SJCRH30 (cell line): ENCODE measurements at places on chromosomes 12 and 14. TPM values are rescaled to one million over a fixed set of nuclear protein-coding genes. Genes with fewer than 3 reads are reported as not detected.

DNA sequence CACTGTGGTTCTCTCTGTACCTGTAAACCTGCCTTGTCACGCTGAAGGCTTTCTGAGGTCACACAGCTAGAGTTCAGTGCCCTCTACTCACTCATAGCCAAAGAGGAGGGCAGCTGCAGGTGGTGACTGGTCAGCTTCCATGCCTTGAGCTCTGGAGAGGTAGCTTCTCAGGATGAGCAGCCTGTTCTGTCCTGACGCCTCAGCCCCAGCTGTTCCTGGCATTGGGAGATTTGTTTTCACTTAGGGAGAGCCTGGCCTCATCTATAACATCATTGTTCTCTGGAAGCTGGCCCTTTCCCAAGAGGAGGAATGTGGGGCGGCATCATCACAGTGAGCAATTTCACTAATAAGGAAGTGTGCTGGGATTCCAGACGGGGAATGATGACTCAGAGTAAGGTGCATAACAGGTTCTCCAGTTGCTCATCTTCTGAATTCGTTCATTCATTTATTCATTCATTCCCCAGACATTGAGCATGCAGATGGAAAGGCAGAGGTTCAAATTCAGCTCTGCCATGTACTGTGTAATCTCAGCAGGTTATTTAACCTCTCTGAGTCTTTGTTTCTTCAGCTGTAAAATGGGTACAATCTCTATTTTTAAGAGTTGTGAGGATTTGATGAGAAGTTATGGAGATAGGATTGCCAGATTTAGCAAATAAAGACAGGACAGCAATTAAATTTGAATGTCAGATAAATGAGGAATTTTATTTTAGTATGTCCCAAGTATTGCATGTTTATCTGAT, 255.8 kb upstream of the CRY1 start:
- no peaks in the 10 kb centered on the region for H3K27me3 ChIP-seq
- H3K27ac ChIP-seq, result peak overlapping the region; percentile 49
- H3K36me3 ChIP-seq, result no peaks in the 10 kb centered on the region
- peaks cover 11% of the 10 kb centered on the region for H3K4me1 ChIP-seq
- no peak overlapping the region for H3K4me3 ChIP-seq

Gene LHX5
- total RNA-seq, result not detected in 2 replicates

GRCh38 chr12:124508381-124509079, 58.9 kb downstream of the NCOR2 start:
- peak overlapping the region; percentile 60 for H3K27ac ChIP-seq
- no peaks in the 10 kb centered on the region for H3K27me3 ChIP-seq
- DNase-seq, result peak; percentile 74
- H3K36me3 ChIP-seq, result no peaks in the 10 kb centered on the region
- no peak overlapping the region for H3K4me3 ChIP-seq
- H3K4me1 ChIP-seq, result peaks cover 63% of the 10 kb centered on the region

Gene FAR2
- total RNA-seq, result 12.6 and 19.1 TPM in 2 replicates

GRCh38 chr12:124222368-124223245, 72.3 kb upstream of the RFLNA start:
- no peaks in the 10 kb centered on the region for H3K36me3 ChIP-seq
- peaks cover 29% of the 10 kb centered on the region for H3K4me1 ChIP-seq
- DNase-seq, result peak; percentile 67
- H3K27me3 ChIP-seq, result no peaks in the 10 kb centered on the region
- H3K27ac ChIP-seq, result peak overlapping the region; percentile 62

Gene PMCH
- total RNA-seq, result not detected in 2 replicates

- H3K4me1 ChIP-seq, result no peaks in the 10 kb centered on the region
- H3K4me3 ChIP-seq, result no peak overlapping the region
- no peaks in the 10 kb centered on the region for H3K27me3 ChIP-seq
- H3K36me3 ChIP-seq, result no peaks in the 10 kb centered on the region
- no peak overlapping the region for H3K27ac ChIP-seq
Measured at GRCh38 chr14:59831121-59831730, 39.4 kb downstream of the RTN1 start.

GRCh38 chr12:132018193-132018916, 68.6 kb downstream of the EP400 start:
- no peaks in the 10 kb centered on the region for H3K27me3 ChIP-seq
- peaks cover 51% of the 10 kb centered on the region for H3K36me3 ChIP-seq
- no peaks in the 10 kb centered on the region for H3K4me1 ChIP-seq
- DNase-seq, result no peak

GRCh38 chr12:108578813-108579212, 16.4 kb downstream of the ISCU start:
- H3K4me3 ChIP-seq, result no peak overlapping the region
- H3K4me1 ChIP-seq, result peaks cover 31% of the 10 kb centered on the region
- no peak overlapping the region for H3K27ac ChIP-seq
- no peaks in the 10 kb centered on the region for H3K27me3 ChIP-seq

Gene ERBB3
- total RNA-seq, result 38.0 and 38.8 TPM in 2 replicates

- no peak overlapping the region for H3K4me3 ChIP-seq
- no peaks in the 10 kb centered on the region for H3K4me1 ChIP-seq
- no peak for DNase-seq
- no peak overlapping the region for H3K27ac ChIP-seq
- no peaks in the 10 kb centered on the region for H3K36me3 ChIP-seq
Measured at GRCh38 chr12:78530100-78530765, 334.3 kb upstream of the SYT1 start.

Gene RPL10L
- total RNA-seq, result not detected in 2 replicates

GRCh38 chr12:102350070-102350469, 130.3 kb downstream of the IGF1 start:
- no peaks in the 10 kb centered on the region for H3K4me1 ChIP-seq
- H3K27ac ChIP-seq, result no peak overlapping the region
- H3K27me3 ChIP-seq, result no peaks in the 10 kb centered on the region
- DNase-seq, result no peak

- H3K4me3 ChIP-seq, result no peak overlapping the region
- no peak for DNase-seq
- H3K36me3 ChIP-seq, result no peaks in the 10 kb centered on the region
- no peak overlapping the region for H3K27ac ChIP-seq
- H3K27me3 ChIP-seq, result no peaks in the 10 kb centered on the region
Measured at GRCh38 chr12:80498059-80498728, 54.2 kb downstream of the PTPRQ start.

Gene TM9SF1
- 32.6 and 35.7 TPM in 2 replicates for total RNA-seq

Gene PLCZ1
- total RNA-seq, result not detected in 2 replicates

- no peaks in the 10 kb centered on the region for H3K36me3 ChIP-seq
- no peak overlapping the region for H3K27ac ChIP-seq
- H3K27me3 ChIP-seq, result no peaks in the 10 kb centered on the region
- peaks cover 31% of the 10 kb centered on the region for H3K4me1 ChIP-seq
Measured at GRCh38 chr12:54429014-54429471, 10.0 kb upstream of the ITGA5 start.

DNA sequence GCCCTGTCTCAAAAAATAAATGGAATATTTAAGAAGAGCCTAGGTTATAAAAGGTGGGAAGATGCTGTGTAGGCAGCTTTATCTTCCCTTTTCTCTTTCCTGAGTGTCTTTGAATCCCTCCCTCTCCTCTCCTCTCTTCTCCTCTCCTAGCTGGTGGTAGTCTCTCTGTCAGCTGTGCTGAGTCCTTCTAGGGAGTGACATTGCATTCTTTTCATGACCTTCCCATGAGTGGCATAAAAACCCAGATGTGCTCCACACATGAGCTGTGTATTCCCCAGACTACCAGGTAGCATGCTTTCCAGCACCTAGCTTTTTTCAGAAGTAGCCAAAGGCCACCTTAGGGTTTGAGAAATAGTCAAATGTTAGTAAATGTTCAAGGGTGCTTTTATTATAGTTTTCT, 23.6 kb downstream of the SAMD4A start:
- H3K36me3 ChIP-seq, result peaks cover 4% of the 10 kb centered on the region
- H3K27ac ChIP-seq, result no peak overlapping the region
- no peaks in the 10 kb centered on the region for H3K27me3 ChIP-seq
- H3K4me3 ChIP-seq, result no peak overlapping the region

- no peak overlapping the region for H3K27ac ChIP-seq
- H3K36me3 ChIP-seq, result no peaks in the 10 kb centered on the region
- no peaks in the 10 kb centered on the region for H3K4me1 ChIP-seq
- no peaks in the 10 kb centered on the region; the same call in 1 of the 2 replicates for H3K27me3 ChIP-seq
- no peak for DNase-seq
Measured at GRCh38 chr12:48910196-48910595, 15.1 kb downstream of the FKBP11 start.

DNA sequence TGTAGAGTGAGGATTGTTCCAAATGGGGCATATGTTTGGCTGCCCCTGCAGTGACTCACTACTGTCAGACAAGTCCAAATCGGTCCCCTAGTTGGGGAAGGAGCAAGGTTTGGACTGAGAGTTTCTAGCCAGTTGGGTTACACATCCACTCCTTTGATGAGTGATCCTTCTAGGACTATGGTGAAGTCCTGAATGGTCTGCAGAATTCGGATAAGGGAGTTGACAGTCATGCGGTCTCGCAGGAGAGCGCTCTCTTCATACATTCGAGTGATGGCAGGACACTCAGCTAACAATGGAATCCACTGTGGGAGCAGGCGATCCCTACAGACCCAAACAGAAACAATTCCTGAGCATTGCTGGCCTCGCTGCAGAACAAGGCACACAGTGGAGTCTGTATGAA, 61.5 kb upstream of the SINHCAF start:
- no peak overlapping the region for H3K4me3 ChIP-seq
- H3K27me3 ChIP-seq, result no peaks in the 10 kb centered on the region
- DNase-seq, result no peak
- H3K4me1 ChIP-seq, result no peaks in the 10 kb centered on the region
- no peak overlapping the region for H3K27ac ChIP-seq
- no peaks in the 10 kb centered on the region; the same call in 1 of the 2 replicates for H3K36me3 ChIP-seq

Gene LRTM2
- total RNA-seq, result not detected in 2 replicates

DNA sequence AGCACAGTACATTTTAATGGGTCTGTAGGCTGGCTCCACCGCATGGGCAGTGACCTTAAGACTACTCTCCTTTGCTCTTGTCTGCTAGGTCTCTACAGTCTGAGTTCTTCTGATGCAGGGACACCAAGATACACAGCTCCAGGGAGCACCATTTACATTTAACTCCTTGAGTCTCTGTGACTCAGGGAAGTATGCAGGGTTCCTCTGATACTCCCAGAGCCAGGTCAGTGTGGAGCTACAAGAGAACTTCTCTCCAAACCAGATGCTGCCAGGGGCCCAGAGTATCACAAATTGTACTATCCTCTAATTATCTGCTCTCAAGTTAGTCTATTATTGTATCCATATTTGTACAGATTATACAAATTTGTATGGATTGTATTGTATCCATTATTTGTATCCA, 15.2 kb downstream of the ZFP36L1 start:
- no peak overlapping the region for H3K4me3 ChIP-seq
- H3K36me3 ChIP-seq, result no peaks in the 10 kb centered on the region
- no peak for DNase-seq
- no peak overlapping the region for H3K27ac ChIP-seq

- H3K4me3 ChIP-seq, result no peak overlapping the region
- no peak for DNase-seq
- no peaks in the 10 kb centered on the region for H3K27me3 ChIP-seq
- no peak overlapping the region for H3K27ac ChIP-seq
Measured at GRCh38 chr14:53547593-53547992, 394.5 kb upstream of the DDHD1 start.

DNA sequence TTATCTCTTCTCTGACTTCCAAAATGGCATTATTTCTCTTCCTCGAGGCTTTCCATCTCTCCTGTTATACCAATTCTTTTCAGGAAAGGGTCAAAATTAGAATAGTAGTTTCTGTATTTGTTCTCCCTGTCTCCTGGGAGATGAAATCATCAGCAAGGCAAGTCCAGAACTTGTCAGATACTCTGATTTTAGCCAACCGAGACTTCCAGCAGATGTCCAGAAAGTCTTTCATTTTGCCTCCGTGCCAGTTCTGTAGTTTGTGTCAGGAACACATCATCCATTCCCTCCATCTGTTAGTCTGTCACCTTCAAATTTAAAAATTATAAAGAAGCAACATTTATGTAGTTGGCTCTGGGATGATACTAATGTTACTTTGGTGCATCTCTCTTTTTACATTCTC, 275.7 kb downstream of the CCDC59 start:
- H3K27me3 ChIP-seq, result no peaks in the 10 kb centered on the region
- no peak for DNase-seq
- H3K4me1 ChIP-seq, result no peaks in the 10 kb centered on the region
- no peaks in the 10 kb centered on the region for H3K36me3 ChIP-seq
- H3K27ac ChIP-seq, result no peak overlapping the region

Gene PRPH
- 1.7 and 3.9 TPM in 2 replicates for total RNA-seq

Gene KRT7
- 1.5 and 2.8 TPM in 2 replicates for total RNA-seq

Gene SLC6A13
- total RNA-seq, result 0.12 TPM in 1 of 2 replicates, not detected in the other

Gene KCNH3
- 0.03 and 0.12 TPM in 2 replicates for total RNA-seq

GRCh38 chr12:114732426-114733030, 48.6 kb upstream of the TBX3 start:
- no peak overlapping the region for H3K27ac ChIP-seq
- H3K27me3 ChIP-seq, result no peaks in the 10 kb centered on the region
- no peaks in the 10 kb centered on the region for H3K36me3 ChIP-seq
- DNase-seq, result no peak

DNA sequence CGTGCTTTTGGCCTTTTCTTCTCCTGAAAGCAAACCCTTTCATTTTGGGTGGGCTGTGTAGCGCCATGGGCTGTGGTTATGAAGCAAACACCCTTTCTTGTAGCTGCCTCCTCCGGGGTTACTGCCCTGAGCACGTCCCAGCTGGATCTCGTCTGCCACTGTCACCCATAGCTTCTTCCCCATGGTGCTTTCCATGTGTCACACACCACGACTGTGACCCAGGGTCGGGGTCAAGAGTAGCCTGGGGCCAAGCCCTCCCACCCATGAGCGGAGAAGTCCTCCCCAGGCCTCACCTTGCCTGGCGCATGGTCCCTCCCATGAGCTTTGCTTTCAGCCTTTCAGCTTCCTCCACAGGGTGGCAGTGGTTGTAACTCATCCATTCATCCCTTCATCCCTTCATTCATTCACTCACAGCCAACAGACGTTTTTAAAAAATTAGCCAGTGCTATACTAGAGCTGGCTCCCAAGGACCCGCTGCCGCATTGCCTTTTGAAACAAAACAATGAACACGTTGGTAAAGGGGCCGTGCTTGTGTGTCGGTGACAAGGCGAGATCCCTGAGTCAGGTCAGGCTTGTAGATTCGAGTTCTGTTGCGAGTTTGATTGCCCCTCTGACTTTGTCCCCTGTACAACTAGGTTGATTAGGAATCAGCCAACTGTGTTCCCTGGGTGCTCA, 29.5 kb downstream of the MEG3 start:
- no peak overlapping the region for H3K4me3 ChIP-seq
- H3K4me1 ChIP-seq, result no peaks in the 10 kb centered on the region
- no peaks in the 10 kb centered on the region for H3K27me3 ChIP-seq
- no peak for DNase-seq
- peaks cover 70% of the 10 kb centered on the region for H3K36me3 ChIP-seq

DNA sequence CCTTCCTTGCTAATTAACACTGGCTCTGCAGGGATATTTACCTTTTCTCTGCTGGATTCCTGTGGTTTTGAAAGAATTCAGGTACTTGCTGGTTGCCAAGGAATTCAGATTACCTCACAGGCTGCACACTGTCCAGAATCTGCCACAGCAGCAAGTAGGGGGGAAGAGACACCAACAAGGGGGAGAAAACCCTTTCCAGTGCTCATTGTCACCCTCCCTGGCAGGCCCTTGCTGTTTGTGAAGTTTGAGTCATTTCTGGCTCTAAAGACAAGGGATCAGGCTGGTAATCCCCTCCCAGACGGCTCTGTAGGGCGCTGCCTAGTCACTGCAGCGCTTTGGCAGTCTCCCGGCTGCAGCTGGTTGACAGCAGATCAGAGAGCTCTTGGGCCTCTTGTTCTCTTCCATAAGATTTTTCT, 50.8 kb downstream of the TTLL5 start:
- peak; percentile 86 for DNase-seq
- H3K4me3 ChIP-seq, result 0 out of 2 replicates have a peak overlapping the region, but pooled peaks have one; percentile 6
- H3K27me3 ChIP-seq, result no peaks in the 10 kb centered on the region
- peaks cover 2% of the 10 kb centered on the region for H3K36me3 ChIP-seq
- peaks cover 25% of the 10 kb centered on the region for H3K4me1 ChIP-seq
- peak overlapping the region; percentile 71 for H3K27ac ChIP-seq
